Occipital lobe (tissue), 3 donors: ENCODE measurements at places on chromosomes 16 and 17. TPM values are rescaled to one million over a fixed set of nuclear protein-coding genes. Genes with fewer than 3 reads are reported as not detected.
A peak's percentile ranks its signal among the peaks of the same experiment; 100 is the strongest.

- DNase-seq = no peak
Measured at GRCh38 chr16:12557786-12558185, 245.9 kb downstream of the CPPED1 start.

Gene SOX9
- 25.4 TPM for total RNA-seq

- DNase-seq = no peak
Measured at GRCh38 chr17:31231852-31232251, 65.2 kb downstream of the OMG start.

- no peak for DNase-seq
Measured at GRCh38 chr16:3825103-3825502, 55.4 kb downstream of the CREBBP start.

GRCh38 chr16:56286809-56287208, 95.5 kb downstream of the GNAO1 start:
- DNase-seq = no peak

Gene KRTAP4-7
- not detected for total RNA-seq

DNA sequence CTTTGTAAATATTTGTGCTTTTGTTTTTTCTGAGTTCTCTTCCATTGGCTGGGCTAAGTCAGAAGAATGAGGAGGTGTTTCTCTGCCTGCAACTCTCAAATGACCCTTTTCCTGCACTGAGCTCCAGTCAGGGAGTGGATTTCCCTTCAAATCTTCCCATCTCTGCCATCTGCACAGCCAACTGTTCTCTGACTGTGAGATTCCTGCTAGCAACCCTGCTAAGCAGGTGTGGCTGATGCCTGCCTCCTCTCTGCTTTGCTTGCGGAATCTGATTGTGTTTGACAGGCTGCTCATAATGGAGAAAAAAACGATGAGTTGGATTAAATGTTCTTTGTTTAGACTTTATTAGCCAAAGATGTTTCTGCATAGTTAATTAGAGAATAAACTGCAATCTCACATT, 519.8 kb downstream of the TMEM114 start:
- peak; percentile 3 for DNase-seq

DNA sequence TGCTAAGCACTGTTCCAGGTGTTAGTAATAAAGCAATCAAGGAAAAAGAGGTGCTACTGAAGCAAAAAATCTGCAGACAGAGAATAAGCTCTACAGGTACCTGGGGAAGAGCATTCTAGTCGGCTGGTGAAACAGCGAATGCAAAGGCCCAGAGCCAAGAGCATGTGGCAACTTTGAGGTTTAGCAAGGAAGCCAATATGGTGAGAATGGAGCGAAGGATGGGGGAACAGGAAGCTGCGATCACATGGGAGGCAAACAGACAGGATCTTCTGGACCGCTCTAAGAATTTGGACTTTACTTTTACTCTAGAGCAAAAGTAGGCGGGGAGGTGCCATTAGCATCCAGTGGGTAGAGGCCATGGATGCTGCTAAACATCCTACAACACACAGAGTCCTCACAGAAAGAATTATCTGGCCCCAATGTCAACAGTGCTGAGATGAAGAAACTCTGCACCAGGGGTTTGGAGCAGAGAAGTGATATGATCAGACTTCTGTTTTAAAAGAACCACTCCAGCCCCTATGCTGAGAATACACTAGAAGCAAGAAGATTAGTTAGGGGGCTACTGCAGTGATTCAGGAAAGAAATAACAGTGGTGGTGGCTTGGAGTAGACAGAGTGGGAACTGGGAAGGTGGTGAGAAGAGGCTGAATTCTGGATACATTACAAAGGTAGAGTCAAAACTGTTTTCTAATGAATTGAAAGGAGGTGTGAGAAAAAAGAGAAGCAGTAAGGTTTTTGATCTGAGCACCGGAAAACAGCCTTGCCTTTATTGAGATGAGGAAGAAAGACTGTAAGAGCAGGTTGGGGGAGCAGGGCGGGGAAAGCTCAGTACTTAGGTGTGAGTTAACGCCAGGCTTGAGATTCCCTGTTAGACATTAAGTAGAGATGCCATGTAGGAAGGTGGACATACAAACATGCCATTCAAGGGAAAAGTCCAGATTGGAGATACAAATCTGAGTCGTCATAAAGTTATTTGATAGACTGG, 11.0 kb downstream of the EFTUD2 start:
- DNase-seq = no peak

Gene PPY
- total RNA-seq = not detected

Gene CBX4
- 19.2 TPM for total RNA-seq

DNA sequence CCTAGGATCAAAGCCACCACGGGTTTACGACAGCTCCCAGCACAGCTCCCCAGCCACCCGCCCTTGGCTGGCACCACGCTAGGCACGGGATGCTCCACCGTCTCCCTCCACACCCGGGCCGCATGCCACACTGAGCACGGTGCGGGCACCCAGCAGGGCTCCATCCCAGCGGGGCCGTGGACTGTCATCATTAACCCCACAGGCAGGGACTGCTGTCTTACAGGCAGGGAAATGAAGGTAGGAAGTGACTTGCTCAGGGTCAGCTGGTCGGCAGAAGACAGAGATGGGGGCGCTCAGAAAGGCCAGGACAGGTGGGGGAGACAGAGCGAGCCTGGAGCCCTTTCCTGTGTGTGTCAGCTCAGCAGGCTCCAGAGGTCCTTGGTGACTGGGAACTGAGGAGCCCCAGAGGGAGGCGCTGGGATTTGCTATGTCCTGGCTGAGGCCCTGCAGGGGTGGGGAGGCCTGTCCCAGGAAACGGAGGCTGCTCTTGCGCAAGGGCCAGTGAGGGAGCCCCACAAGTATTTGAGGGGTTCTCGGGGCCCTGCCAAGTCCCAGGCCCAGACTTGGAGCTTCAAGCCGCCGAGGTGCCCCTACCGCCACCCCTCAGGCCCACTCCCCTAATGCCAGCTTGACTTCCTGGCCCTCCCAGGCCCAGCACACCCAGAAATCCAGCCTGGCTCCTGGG, 3.2 kb downstream of the UBALD1 start:
- no peak for DNase-seq
